ENCODE measurements at places on chromosomes 16 and 17.

- no peak for DNase-seq
Observed at GRCh38 chr17:80980397-80981061, 11.1 kb upstream of the CHMP6 start.

GRCh38 chr16:65489531-65490023 lies 367.7 kb upstream of the CDH11 start:
- DNase-seq: no peak

DNA sequence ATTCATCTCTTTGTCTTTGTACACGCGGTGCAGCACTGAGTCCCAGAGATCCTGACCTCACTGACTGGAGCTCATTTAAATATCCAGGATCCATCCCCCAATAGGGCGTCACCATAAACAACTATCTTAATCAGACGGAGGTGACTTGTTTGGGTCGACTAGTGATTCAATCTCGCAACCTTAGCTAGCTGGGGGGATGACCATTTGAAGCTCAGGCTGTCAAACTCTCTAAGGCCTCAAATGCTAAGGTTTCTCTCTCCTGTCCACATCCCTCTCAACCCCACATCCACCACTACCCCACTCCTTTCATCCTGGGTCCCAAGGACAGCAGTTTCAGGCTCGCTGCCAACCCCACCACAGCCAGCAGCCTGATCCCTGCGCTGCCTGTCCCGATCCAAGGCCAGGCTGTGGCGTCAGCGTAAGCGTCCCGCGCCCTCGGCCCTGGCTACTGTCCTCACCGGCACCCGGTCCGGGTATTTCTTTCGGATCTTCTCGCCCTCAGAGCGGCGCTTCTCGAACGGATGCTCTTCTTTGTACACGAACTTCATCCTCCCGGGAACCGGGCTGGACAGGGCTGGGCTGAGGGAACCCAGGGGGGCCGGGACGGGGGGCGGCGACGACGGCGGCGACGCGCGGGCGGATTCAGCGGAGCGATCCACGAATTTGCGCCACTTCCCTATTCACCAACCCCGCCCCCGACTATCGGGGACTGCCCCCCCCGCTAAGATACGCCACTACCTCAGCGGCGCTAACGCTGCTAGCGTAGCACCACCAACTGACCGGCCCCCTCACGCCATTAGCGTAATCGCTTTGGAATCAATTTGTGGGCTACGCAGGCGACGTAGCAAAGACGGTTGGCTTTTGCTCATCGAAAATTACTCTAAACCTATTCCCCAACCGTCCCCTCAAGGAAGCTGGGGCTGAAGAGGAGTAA lies at the start of gene GABARAP:
Gene GABARAP, minus strand, starts transcription at position 667 of the 934 bp plus-strand sequence. Its CDS starts 119 bp downstream, at position 548.
- peak; percentile 61 for DNase-seq

DNA sequence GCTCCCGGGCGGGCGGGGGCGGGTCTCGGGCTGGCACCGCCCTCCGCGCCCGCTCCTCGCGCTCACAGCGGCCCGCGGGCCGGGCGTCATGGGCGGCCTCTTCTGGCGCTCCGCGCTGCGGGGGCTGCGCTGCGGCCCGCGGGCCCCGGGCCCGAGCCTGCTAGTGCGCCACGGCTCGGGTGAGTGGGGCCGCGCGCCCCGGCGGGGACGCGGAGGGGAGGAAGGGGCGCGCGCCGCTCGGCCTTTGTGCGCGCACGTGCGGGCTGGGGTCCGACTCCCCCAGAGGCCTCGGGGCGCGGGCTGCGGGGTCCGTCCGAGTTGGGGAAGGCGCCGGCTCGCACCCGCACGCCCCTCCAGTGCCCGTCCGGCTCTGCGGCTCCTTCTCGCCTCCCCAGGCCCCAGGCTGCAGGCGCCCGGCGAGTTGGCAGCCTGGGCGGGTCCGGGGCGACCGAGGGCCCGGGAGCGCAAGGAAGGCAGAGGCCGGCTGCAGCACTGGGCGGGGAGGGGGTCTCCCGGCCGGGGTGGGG lies at the start of gene NME4:
Gene NME4, plus strand, starts transcription at position 65 of the 527 bp plus-strand sequence. Its CDS starts 24 bp downstream, at position 89.
- no peak for DNase-seq

- DNase-seq: no peak
Observed at GRCh38 chr16:35575432-35575821, 2116.0 kb downstream of the TP53TG3F start.

GRCh38 chr16:56270828-56271227 lies 79.5 kb downstream of the GNAO1 start:
- DNase-seq: no peak

DNA sequence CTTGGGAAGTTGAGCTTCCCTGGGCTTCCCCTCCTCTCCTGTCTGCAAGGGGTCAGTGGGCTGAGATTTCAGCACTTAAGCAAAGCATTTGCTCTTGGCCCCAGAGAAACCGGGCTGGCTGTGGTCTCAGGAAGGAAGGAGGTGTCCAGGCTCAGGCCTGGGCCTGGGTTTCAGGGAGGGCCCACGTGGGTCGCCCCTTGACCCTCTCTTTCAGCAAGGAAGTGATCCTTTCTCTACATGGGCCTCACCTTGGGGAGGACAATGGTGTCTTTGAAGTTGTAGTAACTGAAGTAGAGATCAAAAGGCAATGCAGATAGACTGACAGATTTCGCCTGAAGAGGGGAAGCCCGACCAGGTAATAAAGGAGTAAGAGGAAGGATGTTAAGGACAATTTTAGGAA lies 2.7 kb downstream of the NOD2 start:
- DNase-seq: no peak

- DNase-seq: no peak
Observed at GRCh38 chr17:18074566-18075272, 13.0 kb upstream of the DRG2 start.

DNA sequence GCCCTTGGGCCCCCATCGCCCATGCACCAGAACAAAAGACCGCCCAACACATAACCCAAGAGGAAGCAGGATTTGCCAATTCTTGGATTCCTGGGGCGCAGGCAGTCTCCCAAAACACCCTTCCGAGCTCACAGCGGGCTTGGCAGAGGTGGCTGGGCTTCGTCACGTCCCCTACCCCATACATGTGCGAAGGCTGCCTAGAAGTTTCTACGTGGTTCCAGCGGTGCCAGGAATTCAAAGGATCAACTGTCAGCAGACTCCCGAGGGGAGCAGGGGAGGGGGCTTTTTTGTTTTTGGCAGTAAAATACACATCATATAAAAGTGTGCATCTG lies 80.8 kb upstream of the PLCG2 start:
- no peak for DNase-seq
